ENCODE measurements at places on chromosomes 1 and 21.

DNA sequence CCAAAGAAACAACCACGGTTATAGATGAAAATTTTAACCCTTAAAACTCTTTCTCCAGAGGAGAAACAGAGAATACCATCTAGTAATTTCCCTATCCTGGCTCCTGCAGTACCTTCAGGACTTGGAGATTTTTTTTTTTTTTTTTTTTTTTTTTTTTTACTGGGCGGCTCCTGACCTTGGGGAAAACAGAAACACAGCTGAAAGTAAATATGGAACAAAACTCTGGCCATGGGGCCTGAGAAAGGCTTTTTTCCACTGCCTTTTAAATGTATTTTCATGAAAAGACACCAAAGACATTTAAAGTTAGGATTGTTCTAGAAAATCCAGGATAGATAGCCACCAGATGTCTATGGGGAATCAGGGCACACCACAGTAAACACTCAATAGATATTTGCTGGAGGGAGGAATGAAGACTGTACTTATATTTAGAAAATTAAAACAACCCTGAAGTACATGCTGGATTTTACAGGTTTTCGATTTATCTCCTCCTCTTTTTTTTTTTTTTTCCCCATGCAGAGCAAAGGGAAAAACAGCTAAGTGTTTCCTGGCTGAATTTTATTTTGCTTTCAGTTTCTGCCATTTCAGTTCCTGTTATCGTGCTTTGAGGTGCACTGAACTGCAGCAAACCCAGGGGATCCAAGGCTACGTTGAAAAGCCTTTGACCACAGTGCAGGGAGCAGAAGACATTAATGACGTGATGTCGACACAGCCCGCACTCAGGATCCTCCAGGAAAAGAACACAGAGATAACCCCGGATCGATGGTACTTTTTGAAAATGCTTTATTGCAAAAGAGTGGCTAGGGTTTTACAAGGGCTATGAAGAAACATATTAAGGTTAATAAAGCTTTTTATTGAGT is 35.7 kb upstream of the CNN3 start:
- peak; percentile 44 for DNase-seq
- peaks cover 6% of the 10 kb centered on the region for H3K4me1 ChIP-seq
- peak overlapping the region; percentile 91 for H3K4me3 ChIP-seq
- peak overlapping the region; percentile 97 for H3K27ac ChIP-seq

DNA sequence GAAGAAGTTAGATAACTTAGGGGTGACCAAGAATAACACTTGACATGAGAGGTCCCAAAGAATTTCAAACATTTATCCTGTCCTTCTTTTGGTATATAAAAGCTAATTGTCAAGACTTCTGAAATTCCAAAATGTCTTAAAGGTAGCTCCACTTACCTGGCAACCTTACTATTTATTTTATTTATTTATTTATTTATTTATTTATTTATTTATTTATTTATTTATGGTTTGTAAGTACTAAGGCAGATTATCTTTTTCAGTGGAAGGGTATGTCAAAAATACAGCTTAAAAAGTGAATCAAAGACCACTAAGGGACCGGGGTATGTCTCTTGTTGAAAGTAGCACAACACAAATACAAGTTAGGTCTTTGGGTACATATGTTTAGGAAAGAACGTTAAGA is 620.8 kb upstream of the B3GALT2 start:
- no peaks in the 10 kb centered on the region for H3K4me1 ChIP-seq
- no peaks in the 10 kb centered on the region for H3K27me3 ChIP-seq
- H3K36me3 ChIP-seq: no peaks in the 10 kb centered on the region

- no peaks in the 10 kb centered on the region for H3K36me3 ChIP-seq
- H3K4me3 ChIP-seq: no peak overlapping the region
- H3K4me1 ChIP-seq: no peaks in the 10 kb centered on the region
- H3K27ac ChIP-seq: no peak overlapping the region
- no peak for DNase-seq
- H3K27me3 ChIP-seq: peaks cover 3% of the 10 kb centered on the region
Measured at GRCh38 chr1:94719926-94720793, 100.0 kb upstream of the SLC44A3 start.

DNA sequence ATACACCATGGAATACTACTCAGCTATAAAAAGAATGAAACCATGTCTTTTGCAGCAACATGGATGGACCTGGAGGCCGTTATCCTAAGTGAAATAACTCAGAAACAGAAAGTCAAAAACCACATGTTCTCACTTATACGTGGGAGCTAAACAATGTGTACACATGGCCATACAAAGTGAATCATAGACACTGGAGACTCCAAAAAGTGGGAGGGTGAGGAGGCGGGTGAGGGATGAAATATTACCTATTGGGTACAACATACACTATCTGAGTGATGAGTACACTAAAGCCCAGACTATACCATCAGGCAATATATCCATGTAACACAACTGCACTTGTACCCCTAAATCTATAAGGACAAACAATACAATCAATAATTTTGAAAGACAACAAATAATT is 39.5 kb upstream of the FAM20B start:
- no peak overlapping the region for H3K4me3 ChIP-seq
- no peaks in the 10 kb centered on the region for H3K4me1 ChIP-seq
- H3K36me3 ChIP-seq: no peaks in the 10 kb centered on the region
- H3K27ac ChIP-seq: no peak overlapping the region

GRCh38 chr1:174013864-174014418 is 8.2 kb downstream of the RC3H1 start:
- no peak for DNase-seq
- peak overlapping the region; percentile 20 for H3K4me3 ChIP-seq
- peaks cover 60% of the 10 kb centered on the region for H3K4me1 ChIP-seq
- no peaks in the 10 kb centered on the region for H3K27me3 ChIP-seq
- peaks cover 4% of the 10 kb centered on the region for H3K36me3 ChIP-seq

DNA sequence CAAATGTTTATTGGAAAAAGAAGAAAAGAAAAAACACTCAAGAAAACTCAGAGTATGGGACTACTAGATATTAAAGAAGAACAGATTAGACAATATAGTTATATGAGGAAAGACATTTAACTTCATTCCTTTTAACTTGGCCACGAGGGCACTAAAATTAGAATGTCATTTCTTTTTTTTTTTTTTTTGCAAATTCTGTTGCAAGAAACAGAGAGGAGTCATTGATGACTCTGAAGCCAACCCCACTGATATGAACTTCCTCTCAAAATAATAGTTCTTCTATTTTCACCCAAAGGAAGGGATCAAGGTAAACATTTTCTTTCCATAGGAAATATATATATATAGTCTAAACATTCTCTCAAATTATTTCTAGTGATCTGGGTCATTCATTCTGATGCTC is 24.6 kb upstream of the PEX19 start:
- no peaks in the 10 kb centered on the region for H3K27me3 ChIP-seq
- no peak for DNase-seq
- H3K4me1 ChIP-seq: no peaks in the 10 kb centered on the region
- peaks cover 5% of the 10 kb centered on the region for H3K36me3 ChIP-seq
- no peak overlapping the region for H3K27ac ChIP-seq
- no peak overlapping the region for H3K4me3 ChIP-seq

- H3K27me3 ChIP-seq: peaks cover 5% of the 10 kb centered on the region
- H3K27ac ChIP-seq: no peak overlapping the region
- no peaks in the 10 kb centered on the region for H3K36me3 ChIP-seq
- no peaks in the 10 kb centered on the region for H3K4me1 ChIP-seq
Measured at GRCh38 chr1:57894315-57894714, 470.5 kb upstream of the DAB1 start.

DNA sequence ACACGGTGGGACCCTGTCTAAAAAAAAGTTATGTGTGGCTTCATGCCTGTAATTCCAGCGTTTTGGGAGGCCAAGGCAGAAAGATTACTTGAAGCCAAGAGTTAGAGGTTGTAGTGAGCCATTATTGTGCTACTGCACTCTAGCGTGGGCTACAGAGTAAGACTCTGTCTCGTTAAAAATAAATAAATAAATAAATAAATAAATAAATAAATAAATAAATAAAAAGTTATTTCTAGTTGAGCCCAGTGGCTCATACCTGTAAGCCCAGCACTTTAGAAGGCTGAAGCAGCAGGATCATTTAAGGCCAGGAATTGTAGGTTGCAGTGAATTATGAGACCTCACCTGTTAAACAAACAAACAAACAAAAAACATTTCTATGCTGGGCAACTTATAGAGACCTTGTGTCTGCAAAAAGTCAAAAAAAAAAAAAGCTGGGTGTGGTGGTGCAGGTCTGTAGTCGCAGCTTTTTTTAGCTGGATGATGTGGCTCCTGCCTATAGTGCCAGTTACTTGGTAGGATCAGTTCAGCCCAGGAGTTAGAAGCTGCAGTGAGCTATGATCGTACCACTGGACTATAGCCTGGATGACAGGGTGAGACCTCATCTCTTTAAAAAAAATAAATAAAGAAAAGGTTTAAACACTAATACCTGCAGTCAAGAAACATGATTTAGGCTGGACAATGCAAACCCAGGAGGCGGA is 25.6 kb downstream of the GON4L start:
- DNase-seq: no peak
- no peaks in the 10 kb centered on the region for H3K27me3 ChIP-seq
